NCI-H460 (cell line): ENCODE measurements at places on chromosomes 7 and 10.

DNA sequence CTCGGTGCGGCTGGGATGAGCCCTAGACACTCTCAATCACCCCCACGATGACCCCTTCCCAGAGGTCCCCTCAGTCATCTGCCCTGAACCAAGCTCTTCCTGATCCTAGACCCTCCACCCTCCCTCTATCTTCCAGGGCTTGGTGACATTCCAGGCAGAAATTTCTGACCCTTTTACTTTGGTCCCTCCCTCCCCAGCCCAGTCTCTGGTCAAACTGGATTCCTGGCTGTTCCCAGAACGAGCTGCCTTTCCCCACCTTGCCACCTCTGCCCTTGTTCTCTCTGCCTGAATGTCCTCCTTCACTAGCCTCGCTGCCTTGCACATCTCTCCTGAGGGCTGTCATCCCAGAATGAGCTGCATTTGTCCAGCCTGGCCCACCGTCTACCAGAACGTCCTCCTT is 1.3 kb upstream of the CLDN4 start:
- DNase-seq = no peak

- no peak for DNase-seq
These were observed 250.5 kb downstream of the RAB11FIP2 start for GRCh38 chr10:117796130-117796745.

GRCh38 chr7:1664711-1665548 is 5.1 kb upstream of the ELFN1 start:
- DNase-seq = peak; percentile 44

GRCh38 chr7:99267841-99268576 is 4.6 kb upstream of the MYH16 start:
- DNase-seq = no peak

DNA sequence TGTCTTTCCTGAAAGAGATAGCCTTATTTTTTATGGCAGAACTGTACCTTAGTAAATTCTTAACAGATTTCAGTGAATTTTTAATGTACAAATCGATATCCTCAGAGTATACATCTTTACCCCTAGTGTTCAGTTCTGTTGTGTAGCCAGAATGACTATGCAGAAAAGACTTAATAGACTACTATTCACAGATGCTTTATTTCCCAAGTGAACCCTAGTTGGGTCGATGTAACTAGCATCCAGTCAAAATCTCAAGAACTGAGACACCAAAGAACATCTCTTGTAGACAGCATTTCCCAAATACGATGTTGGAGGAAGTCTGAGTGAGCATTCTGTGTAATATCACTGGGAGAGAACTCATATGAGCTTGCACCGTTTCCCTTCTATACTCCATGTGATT is 1.5 kb downstream of the AKR1C3 start:
- no peak for DNase-seq

- no peak for DNase-seq
These were observed 80.5 kb upstream of the SVIL start for GRCh38 chr10:29715296-29715695.

DNA sequence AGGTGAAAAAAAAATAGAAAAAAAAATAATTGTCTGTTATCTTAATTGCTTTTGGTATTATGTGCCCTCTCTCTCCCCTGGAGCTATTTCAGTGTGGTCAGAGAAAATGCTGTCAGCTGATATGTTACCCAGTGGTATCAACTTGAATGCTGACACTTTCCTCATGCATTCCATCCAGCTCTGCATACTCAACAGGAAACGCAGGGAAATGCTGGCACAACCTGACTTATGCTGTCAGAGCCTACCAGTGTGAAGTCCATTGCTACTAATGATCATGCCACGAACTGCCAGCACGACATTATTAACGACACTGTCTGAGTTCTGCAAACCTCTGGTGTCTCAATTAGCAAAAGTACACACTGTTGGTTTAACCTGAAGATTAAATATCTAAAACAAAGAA is 182.8 kb downstream of the ZWINT start:
- DNase-seq = no peak

DNA sequence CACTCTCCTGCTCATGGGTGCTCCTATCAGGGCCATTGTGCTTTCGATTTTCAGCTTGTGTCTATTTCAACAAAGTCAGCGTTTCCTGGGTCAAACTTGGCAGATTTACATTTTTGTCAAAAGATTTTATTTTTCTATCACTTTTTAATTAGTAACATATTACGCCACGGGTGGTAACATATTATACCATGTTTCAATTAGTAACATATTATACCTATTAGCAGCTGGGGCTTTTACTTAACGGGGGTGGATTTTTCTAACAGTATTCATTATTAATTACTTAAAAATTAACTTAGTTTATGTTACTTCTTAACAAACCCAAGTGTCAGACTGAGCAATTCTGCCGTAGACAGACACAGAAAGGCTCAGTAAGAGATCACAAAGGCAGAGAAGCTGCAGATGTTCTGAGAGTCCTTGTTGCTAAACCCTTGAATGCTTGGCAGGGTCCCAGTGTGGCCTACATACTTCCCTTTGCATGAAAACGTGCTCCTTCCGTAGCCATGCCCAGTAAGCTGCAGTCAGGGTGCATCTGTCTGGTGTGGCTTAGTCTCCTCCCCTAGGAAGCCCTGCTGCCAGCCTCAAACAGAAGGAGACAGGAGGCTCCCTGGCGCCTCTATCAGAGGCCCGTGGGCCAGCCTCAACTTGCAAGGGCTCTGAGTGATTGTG is 263.1 kb upstream of the CXCL12 start:
- DNase-seq = no peak

GRCh38 chr7:101618207-101618839 is 10.8 kb downstream of the MYL10 start:
- DNase-seq = no peak

DNA sequence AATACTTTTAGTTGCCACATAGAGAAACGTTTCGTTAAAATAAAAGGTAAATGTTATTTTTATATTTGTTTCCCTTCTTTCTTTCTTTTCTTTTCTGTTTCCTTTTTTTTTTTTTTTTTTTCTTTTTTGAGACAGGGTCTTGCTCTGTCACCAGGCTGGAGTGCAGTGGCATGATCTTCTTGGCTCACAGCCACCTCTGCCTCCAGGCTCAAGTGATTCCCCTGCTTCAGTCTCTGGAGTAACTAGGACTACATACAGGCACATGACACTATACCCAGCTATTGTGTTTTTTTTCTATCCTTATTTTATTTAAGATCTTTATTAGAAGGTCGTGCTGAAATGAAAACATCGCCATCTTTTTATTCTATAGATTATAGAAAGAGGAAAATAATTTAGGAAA is 661.8 kb upstream of the MBL2 start:
- no peak for DNase-seq

DNA sequence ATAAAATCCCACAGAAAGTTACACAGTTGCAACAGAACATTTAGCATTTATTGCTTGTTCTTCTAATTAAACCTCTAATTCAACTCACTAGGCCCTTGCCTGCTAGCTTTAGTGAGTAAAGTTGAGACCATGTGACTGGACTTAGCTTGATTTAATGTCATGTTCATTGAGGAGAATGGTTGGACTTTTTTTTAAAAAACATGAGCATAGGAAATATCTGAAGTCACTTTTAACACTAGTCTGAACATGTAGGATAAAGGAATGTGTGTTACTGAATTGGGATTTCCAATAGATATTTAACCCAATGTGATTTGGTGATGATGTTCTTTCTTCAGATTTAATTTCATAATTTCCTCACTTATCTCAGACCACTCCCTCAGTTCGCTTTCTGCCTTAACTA is 24.6 kb upstream of the GLCCI1 start:
- DNase-seq = no peak

DNA sequence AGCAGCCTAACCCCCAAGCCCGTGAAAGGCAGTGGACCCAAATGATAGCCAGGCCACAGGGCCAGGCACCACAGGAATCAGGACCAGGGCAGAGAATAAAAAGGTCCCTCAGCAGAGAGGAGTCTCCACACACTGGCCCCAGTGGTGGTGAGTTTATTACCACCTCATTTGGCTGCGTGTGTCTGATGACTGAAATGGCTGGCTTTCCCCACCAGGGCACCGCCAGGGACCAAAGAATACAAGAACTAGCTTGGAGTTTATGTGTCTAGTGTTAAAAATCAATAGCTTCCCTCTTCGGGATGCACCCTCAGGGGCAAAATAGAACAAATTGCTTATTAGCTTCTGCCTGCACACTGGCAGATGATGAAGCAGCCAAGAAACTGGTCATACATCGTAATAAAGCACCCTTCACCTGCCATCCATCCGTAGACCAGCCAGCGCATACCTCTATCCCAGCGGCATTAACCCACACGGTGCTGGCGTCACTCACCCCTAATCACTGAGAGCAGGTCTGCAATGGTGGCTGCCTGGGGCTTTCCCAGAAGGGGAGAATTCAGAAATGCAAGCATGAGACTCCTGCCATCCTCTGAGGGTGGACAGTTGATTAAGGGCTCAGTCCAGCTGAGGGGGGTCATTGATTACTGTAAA is 223.7 kb upstream of the ZMIZ1 start:
- DNase-seq = no peak

DNA sequence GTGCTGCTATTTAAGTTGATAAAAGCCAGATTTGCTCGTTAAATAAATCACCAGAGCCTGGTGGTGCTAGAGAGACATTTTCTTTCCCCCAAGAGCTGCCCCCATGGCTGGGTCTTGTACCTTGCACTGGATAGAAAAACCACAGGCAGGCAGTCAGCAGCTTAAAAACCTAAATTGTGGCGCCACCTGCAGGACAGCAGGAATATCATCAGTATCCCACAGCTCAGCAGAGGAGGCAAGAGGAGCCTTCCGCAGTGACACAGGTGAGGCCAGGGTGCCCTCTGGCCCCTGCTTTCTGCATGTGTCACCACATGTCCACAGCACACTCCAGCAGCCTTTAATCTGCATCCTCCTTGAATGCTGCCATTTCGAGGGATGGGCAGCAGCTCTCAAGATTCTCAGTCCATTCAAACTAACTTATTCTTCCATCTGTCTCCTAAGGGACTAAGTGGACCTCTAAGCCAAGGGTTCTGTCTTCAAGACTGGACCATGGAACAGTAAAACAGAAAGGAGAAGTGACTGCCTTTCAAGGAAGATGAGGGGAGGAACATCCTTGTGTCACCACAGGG is 4.5 kb upstream of the PLXNA4 start:
- DNase-seq = peak; percentile 68

DNA sequence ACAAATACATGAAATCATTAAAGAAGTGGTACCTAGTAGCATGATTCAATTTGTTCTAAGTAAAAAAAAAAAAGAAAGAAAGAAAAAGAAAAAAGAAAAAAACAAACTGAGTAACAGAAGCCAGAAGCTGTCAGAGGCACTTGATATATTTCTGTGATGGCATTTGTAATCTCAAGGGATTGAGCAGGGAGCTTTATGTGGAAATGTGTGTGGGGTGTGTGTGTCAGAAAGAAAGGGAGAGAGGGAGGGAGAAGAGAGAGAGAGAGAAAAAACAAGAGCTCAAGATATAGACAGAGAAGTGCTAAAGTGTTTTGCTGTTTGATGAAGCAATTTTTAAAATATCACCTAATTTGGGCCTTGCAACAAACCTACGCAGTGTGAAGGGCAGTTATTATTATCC is 357.6 kb upstream of the PCDH15 start:
- DNase-seq = no peak

- peak; percentile 74 for DNase-seq
These were observed at the start of gene ST7 for GRCh38 chr7:116953372-116953905. Gene ST7, plus strand, starts transcription at chr7:116953501. Its CDS starts 40 bp downstream, at chr7:116953541.

DNA sequence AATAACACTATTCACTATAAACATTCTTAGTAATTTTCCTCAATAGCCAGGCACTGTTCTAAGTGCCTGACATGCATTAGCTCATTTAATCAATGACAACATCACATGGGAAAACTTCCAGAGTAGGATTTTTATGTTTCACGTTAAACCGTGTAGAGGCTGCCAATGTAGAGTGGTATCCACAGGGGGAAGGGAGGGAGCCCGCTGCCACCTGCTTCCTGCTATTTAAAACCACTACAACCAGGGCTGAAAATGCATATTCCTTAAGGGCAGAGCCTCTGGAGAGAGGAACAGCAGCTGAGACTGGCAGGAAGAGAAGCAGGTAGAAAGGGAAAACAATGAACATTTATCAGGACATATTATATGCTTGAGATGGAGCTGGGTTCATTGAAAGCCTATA is 684.3 kb upstream of the AUTS2 start:
- no peak for DNase-seq

DNA sequence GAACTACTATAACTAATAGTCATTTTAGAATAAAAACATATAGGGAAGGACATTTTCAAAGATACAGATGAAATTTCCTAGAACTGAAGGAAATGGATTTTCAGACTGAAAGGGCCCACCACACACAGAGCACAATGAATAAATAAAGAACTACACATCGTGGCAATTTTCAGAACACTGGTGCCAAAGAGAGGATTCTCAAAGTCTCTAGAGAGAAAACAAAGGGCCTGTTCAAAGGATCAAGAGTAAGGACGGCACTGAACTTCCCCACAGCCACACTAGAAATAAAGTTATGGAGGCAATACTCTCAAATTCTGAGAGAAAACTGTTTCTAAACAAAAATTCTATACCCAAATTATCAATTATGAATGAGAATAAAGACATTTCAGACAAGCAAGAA is 21.9 kb downstream of the NAPEPLD start:
- DNase-seq = no peak

- no peak for DNase-seq
These were observed 21.1 kb upstream of the BPGM start for GRCh38 chr7:134625550-134625949.

DNA sequence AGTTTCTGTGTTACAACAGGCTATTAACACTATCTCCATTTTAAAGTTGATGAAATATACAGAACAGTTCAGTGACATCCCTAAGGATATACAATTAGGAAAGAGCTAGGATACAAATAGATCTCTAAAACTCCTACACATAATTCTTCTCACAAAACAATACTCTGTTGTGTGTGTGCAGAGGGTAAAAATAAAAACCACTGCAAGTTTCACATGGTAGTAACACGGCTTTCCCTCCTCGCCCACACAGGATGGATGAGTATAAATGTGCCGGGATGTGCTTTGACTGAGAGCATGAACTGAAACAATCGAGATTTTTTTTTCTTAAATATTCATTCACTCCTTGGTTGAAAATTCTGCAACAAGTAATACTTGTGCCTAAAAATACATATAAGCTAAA is 131.5 kb upstream of the C1QL3 start:
- DNase-seq = no peak

DNA sequence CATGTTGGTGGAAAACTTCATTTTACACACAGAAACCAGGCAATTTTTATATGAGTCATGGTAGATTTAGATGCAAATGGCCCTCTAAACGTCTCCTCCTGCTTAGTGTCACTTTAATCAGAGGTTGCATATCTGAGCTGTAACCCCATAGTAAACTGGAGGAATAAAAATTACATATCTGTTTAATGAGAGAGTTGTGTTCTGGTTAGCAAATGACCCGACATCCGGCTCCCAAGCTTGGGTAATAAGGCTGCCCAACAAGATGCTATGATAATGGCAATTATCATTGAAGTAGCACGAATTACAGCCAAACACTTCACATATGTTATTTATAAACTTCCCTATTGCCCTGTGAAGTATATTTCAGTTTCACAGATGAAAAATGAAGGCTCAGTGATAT is 10.6 kb upstream of the ADAM12 start:
- no peak for DNase-seq

- no peak for DNase-seq
These were observed 34.0 kb downstream of the GOT1 start for GRCh38 chr10:99396471-99396870.

GRCh38 chr10:75394221-75394620 is 7.3 kb downstream of the ZNF503 start:
- no peak for DNase-seq

GRCh38 chr10:108238261-108238660 is 1073.8 kb upstream of the SORCS1 start:
- DNase-seq = no peak

- DNase-seq = no peak
These were observed 121.4 kb upstream of the INHBA start for GRCh38 chr7:41824284-41824683.
